CD4-positive, alpha-beta T cell treated with Interleukin-6 at 100 ng/mL for 8 hours (primary cell): ENCODE measurements at places on chromosomes 3 and 15.

DNA sequence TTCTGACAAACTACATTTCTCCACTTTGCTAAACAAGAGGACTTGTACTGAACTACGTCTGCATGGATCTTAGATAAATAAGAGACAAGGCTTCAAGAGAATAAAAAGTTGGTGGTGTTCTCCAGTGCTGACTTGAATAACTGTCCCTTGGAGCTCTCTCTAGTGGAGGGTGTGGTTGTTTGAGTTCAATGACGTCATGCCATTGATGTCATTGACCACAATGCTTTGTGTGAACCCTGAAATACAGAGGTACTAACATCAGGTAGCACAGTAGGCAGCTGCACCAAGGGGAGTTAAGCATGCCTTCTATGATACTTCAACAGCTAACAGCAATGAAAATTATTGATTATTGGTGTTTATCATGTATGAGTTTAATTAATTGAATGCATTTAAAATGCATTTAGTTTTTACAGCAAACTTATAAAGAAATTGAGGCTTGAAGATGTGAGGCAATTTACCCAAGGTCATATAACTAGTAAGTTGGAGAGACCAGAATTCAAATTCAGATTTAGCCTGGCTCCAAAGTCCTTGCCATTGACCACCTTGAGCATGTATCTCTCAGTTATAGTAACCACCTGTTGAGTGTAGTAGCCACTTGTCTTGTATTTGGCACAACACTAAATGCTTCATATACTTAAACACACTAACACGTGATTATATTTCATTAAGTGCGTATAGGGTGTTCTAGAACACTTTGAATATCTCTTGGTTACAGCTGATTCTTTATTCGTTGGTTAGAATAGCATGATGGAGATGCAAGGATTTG, 126.0 kb upstream of the ANKRD28 start:
- no peak for DNase-seq

- DNase-seq: no peak
Measured at GRCh38 chr3:22536541-22536940, 666.6 kb upstream of the UBE2E2 start.

- DNase-seq: no peak
Measured at GRCh38 chr15:70064441-70064840, 33.3 kb downstream of the TLE3 start.

- no peak for DNase-seq
Measured at GRCh38 chr3:62433396-62433795, 60.0 kb upstream of the FEZF2 start.

DNA sequence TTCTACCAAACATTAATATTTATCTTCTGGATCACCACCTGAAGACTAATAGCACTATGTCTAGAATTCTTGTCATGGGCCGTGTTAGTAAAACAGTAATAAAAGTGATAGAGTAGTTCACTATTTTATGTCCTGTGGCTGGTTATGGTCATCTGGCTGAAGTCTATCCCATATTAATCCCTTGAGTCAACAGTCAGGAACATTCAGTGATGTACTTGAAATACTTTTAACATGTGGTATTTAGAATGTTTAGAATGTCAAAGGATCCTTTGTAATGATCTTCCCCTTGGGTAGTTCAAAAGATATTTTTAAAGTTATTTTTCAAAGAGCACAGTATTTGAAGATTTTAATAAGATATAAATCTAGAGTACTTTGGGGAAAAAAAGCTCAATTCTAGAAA, 117.0 kb downstream of the MBNL1 start:
- no peak for DNase-seq

- DNase-seq: no peak
Measured at GRCh38 chr3:123390865-123391600, 57.9 kb downstream of the ADCY5 start.

DNA sequence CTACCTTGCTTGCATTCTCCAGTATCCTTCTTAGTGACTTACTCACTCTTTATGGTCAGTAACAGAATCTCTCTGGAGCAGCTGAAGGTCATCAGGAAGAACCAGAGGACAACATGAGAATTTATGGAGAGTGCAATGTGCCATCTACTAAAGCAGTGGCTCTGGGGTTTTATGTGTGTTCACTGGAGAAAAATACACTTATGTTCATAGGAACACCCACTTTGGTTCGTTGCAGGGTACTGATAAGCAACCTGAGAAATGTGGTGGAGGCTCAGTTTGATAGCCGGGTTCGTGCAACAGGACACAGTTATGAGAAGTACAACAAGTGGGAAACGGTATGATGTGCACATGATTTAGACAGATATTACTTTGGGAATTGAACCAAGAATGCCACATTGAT, 12.8 kb downstream of the CPB1 start:
- DNase-seq: no peak

GRCh38 chr15:77732514-77733335, 100.0 kb upstream of the LINGO1 start:
- no peak for DNase-seq

GRCh38 chr3:173711619-173712018, 314.1 kb downstream of the NLGN1 start:
- DNase-seq: no peak

DNA sequence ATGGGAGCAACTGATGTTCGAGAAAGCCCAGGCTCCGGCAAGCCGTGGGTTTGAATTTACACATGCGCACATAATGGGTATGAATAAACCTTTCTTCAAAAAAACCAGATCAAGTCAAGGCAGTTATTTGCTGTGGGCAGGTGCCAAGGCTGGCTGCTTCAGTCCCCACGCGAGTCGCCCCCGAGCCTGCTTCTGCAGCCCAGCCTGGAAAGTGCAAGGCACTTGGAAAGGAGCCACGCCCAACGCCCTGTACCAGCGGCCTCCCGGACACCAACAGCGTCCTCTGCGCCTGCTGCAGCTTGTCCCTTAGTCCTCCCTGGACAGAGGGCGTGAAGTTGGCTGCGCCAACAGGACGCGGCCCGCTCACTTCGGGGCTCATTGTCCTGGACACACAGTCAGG, 68.9 kb downstream of the KLF15 start:
- no peak for DNase-seq

DNA sequence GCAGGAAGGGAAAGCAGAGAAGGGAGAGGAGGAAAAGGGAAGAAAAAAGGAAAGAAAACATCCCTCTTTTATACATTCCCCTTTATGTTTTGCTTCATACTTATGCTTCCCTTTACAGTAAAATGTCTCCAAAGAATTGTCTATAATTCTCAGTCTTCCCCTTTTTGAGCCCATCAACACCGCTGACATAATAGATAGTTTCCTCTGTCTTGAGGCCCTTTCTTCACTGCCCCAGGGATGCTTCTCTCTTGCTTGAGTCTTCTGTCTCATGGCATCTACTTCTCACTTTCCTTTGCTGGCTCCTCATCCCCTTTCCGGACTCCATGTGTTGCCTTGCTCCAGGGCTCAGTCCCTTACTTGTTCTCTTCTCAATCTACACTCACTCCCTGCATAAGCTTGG, 99.7 kb upstream of the DAZL start:
- DNase-seq: no peak

- DNase-seq: no peak
Measured at GRCh38 chr3:33488246-33488645, 48.0 kb upstream of the UBP1 start.

GRCh38 chr3:43409506-43409905, 123.2 kb downstream of the SNRK start:
- DNase-seq: no peak

GRCh38 chr15:101168898-101169494, 82.9 kb downstream of the CHSY1 start:
- DNase-seq: no peak

DNA sequence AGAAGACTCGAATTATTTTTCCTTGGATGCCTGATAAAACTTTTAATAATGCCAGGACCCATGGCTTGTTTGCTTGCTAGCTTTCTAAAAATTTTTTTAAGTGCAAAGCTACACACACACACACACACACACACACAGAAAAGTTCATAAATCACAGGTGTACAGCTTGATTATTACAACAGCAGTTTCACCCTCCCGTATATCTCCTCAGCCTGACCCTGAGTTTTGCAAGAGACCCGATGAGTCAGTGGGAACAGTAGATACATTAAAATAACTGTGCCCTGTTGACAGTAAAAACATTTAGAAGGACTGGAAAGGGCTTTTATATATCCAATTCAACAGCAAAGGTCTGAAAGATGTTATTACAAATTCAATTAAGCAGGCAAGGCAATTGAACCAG, 46.7 kb downstream of the EMC4 start:
- DNase-seq: no peak

- DNase-seq: no peak
Measured at GRCh38 chr3:89353465-89353864, 246.0 kb downstream of the EPHA3 start.

- DNase-seq: no peak
Measured at GRCh38 chr3:56819016-56819809, 17.5 kb upstream of the ARHGEF3 start.

DNA sequence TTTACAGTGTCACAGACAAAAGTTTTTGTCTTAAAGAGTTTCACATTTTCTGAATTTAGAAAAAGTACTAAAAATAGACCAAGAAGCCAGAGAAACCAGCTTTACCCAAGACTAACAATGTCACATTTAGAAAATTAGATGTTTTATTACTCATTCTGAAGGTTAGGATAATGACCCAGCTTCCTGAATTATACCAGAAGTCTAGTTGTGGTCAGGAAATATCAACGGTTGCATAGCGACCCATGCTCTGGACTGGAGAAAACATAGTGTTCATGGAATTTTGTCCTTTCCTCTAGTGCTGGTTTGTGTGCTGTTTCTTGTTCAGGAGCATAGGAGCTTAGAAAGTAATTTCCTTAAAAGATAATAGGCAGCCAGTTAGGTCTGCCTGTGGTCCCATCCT, 59.0 kb downstream of the DPPA2 start:
- no peak for DNase-seq

GRCh38 chr3:130527426-130527825, 10.4 kb downstream of the COL6A6 start:
- no peak for DNase-seq

DNA sequence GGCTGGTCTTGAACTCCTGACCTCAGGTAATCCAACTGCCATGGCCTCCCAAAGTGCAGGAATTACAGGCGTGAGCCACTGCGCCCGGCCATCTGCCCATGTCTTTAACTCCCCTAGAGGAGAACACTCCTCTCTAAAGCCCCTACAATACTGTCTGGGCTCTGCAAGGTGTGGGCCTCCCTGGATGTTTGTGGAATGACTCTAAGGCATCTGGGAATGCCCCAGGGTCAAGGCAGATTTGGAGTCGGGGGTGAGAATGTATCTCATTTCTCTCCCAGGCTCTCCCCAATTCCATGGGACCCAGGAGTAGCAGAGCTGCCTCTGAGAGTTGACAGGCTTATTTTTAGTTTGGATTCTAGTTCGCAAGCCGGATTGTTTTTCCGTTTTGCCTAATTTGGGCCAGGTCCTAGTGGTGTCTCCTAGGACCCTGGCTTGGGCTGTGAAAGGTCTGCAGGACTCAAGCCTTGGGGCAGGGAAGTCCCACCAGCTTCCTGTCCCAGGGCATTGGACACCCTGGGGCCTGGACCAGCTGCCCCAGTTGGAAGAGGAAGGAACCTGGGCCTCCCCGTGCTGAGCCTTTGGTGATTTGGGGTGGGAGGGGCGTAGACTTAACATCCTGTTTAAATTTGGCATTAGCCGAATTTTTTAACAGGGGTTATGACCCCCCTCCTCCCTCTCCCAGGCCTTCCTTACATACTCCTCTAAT, 53.5 kb downstream of the MAGEF1 start:
- no peak for DNase-seq

DNA sequence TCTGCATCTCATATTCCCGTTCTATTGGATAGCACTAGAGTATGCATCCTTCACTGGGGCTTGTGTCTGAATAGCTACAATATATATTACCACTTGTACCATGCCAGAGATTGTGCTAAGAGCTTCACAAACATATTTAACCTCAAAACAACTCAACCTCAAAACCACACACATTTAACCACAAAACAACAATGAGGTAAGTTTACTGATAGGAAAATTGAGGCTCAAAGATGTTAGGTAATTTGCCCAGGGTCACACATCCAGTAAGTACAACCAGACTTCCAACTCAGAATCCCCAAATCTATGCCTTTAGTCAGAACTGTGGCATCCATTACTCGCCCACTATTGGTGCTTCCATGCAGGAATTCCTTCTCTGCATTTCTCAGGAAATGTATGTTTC, 220.0 kb downstream of the FAM43A start:
- no peak for DNase-seq

DNA sequence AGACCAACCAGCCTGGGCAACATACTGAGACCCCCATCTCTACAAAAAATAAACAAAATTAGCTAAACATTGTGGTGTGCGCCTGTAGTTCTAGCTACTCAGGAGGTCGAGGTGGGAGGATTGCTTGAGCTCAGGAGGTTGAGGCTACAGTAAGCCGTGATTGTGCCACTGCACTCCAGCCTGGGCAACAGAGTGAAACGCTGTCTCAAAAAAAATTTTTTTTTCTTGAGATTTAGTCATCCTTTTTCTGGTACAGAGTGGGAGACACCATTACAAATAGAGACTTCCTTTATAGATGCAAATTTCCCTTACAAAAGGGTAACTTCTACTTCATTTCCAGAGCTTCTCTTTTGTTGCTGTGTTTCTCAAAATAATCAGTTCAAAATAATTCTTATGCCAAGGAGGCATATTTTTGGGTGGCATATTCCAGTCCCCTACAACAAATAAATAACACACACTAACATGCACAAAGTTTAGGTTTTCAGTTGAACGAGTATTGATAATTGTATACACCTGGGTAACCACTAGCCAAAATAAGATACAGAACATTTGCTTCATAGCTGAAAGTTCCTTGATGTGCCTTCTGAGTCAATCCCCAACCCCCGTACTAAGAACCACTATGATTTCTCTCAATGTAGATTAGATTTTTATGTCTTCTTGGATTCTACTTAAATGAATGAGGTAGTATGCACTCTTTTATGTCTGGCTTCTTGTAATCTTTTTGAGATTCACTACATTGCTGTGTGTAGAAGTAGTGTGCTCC, 248.9 kb upstream of the PROK2 start:
- DNase-seq: no peak

- DNase-seq: no peak
Measured at GRCh38 chr3:148975248-148975647, 16.1 kb upstream of the GYG1 start.

DNA sequence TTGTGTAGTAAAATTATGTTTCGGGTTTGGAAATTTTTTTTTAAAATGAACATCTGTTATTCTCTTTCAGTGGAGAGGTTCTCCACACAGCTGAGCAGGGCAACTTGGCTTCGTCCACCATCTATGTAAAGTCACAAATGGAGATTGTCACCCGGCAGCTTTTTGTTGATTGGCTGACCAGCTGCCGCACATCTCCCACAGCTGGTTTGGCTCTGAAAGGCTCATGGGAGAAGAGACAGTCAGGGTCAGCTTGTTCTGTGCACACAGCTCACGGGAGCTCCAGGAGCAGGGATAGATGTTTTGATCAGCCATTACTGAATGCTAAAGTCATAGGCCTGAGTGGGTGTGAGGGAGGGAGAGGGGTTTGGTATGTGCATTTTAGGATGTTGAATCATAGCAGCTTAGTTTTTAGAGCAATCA, 12.9 kb upstream of the CCDC80 start:
- DNase-seq: no peak

GRCh38 chr3:48966367-48966766, 23.7 kb upstream of the P4HTM start:
- no peak for DNase-seq

GRCh38 chr3:55792009-55792408, 304.9 kb upstream of the WNT5A start:
- no peak for DNase-seq

GRCh38 chr3:146131616-146132410, 29.2 kb downstream of the PLOD2 start:
- DNase-seq: no peak
